ENCODE measurements at places on chromosomes 6 and 20.
A peak's percentile ranks its signal among the peaks of the same experiment; 100 is the strongest.

GRCh38 chr20:8515810-8516435 is 383.9 kb downstream of the PLCB1 start:
- DNase-seq, result no peak

- no peak for DNase-seq
Observed at GRCh38 chr20:44761423-44761822, 15.8 kb downstream of the KCNK15 start.

- DNase-seq, result peak; percentile 70
Observed at GRCh38 chr6:37483917-37484785, 15.5 kb downstream of the CCDC167 start.

GRCh38 chr6:74491844-74492374 is 713.9 kb downstream of the COL12A1 start:
- no peak for DNase-seq

DNA sequence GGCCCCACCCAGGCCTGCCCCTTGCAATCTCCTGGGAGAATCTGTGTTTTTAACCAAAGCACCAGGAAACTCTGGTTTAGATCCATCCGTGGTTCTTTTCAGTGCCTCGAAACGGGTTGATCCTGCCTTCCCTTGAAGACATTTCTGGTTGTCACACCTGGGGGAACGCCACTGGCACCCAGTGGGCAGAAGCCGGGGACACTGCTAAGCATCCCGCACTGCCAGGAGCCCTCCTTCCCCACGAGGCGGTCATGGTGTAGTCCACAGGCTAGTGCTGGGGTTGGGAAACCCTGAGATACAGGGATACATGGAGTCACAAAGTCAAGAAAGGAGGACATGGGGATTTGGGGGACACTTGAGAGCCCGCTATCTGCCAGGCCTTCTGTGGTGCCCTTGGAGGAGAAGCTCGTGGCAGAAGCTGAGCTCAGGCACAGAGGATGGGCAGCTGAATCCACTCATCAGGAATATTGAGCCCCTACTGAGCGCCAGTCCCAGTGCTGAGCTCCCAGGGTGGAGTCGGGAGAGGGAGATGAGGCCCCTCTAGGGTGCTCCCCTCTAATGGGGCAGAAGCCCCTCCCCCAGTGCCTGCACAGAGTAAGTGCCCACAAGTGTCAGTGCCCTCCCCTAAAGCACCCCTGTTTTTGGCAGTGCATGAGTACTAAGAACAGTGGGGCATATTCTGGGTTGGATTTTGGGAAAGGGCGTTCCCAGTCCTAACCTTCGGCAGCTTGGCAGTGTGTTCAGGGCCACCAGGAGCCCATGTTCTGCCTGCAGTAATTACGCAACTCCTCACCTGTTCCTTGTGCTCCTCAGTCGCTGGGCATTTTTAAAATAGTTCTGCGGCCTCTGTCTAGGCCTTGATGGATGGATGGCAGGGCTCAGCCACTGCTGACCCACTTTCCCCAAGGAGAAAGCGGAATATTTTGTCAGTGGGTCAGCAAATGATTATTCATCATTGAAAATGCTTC is 25.6 kb upstream of the PHACTR3 start:
- no peak for DNase-seq

DNA sequence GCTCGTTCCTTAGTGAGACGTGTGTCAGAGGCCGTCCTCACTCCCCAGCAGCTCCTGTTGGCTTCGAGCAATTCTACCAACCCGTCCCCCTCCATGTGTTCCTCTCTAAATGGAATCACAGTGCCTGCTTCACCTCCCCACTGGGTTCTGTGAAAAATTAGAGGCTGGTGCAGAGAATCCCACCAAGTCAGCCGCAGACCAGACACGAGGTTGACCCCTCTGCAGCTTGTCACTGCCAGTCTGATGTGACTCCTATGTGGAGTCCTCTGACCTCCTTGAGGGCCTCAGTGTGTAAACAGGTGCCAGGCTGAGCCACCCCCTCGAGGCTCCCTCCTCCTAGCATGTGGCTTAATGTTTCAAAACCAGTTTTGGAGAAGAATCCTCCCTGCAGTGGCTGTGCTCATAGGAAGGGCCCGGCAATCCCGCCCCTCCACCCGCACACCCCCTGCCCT is 12.6 kb upstream of the IRF4 start:
- no peak for DNase-seq

Measured in effector CD8-positive, alpha-beta T cell (primary cell).